Hematopoietic multipotent progenitor cell treated with erythropoietin and hydrocortisone succinate and interleukin-3 and kit ligand, for 6 days (in vitro differentiated cells): ENCODE measurements at places on chromosomes 16 and 17.

DNA sequence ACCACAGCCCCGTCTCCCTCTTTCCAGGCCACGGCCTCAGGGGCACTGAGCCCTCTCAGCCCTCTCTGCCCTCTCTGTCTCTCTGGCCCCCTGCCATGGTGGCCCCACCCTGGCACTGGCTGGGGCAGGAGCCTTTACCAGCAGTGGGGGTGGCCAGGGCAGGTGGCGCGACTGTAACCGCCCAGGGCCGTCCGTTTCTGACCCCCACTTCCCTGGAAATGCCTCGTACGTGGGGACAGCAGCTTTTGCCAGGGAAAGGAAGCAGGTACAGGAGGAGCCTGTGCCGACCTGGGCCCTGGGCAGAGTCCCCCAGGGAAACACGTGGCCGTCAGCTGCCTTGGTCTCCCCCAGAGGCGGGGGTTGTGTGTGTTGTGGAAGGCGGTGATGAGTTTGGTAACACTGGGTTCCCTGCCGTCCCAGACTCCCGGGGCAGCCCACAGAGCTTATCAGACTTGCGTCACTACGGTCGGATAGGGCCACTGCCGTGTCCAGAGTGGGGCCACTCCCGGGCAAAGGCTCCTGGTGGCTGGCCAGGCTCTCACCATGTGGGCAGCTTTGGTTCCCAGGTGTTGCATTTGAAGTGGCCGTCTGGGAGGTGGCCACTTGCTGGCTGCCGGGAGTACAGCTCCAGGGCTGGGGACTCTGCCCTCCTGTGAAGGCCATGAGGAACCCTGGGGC lies 249.3 kb upstream of the CIBAR2 start:
- no peak for DNase-seq

- no peak for DNase-seq
Observed at GRCh38 chr16:10765772-10766171, 22.1 kb downstream of the NUBP1 start.

DNA sequence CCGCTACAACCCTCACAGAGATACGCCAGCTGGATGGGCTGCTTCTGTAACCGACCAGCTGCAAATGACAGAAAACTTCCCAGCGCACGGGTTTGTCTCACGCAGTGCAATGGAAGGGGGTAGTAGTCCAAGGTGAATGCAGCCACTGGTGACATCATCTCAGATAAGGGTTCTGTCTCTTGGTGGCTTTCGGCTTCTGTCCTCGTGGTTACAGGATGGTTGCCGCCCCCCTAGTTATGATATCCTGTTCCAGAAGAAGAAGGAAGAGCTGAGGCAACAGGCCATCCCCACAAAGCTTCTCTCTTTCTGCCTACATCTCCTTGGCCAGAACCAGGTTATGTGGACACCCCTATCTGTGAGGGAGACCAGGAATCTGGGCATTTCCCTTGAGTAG lies 40.3 kb upstream of the BAHCC1 start:
- peak; percentile 51 for DNase-seq

DNA sequence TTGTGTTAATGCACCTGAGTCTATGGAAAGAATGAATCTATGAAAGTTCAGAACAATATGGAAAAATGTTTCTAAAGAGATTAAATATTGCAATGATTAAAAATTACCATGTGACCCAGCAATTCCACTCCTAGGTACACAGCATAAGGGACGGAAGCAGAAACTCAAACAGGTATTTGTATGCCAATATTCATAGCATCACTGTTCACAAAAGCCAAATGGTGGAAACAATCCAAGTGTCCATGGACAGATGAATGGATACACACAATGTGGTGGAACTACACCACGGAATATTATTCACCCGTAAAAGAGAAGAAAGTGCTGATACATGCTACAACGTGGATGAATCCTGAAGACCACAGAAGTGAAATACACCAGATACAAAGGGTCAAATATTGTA lies 37.7 kb downstream of the VPS53 start:
- DNase-seq = no peak

DNA sequence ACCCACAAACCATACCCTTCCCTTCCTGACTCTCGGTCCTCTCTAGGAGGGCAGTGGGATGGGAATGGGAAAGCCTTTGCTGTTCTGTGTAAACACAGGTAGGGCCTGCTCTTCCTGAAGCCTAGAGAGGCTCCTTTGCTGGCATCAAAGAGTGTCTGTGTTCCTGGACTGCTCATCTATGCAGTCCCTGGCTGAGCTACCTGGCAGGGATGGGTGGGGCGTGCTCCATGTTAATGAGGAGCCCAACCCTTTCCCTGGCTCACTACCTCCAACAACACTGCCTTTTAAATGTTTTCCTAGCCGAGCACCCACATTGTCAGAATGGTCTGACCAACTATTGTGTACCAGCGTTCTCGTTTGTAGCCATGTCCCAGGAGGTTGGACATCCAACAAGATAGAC lies 26.6 kb upstream of the NAGLU start:
- no peak for DNase-seq

GRCh38 chr17:31677681-31678080 lies 181.4 kb downstream of the COPRS start:
- no peak for DNase-seq

GRCh38 chr16:53708490-53708889 lies 4.5 kb downstream of the FTO start:
- no peak for DNase-seq

GRCh38 chr16:88900662-88901052 lies 34.2 kb upstream of the PABPN1L start:
- no peak for DNase-seq

DNA sequence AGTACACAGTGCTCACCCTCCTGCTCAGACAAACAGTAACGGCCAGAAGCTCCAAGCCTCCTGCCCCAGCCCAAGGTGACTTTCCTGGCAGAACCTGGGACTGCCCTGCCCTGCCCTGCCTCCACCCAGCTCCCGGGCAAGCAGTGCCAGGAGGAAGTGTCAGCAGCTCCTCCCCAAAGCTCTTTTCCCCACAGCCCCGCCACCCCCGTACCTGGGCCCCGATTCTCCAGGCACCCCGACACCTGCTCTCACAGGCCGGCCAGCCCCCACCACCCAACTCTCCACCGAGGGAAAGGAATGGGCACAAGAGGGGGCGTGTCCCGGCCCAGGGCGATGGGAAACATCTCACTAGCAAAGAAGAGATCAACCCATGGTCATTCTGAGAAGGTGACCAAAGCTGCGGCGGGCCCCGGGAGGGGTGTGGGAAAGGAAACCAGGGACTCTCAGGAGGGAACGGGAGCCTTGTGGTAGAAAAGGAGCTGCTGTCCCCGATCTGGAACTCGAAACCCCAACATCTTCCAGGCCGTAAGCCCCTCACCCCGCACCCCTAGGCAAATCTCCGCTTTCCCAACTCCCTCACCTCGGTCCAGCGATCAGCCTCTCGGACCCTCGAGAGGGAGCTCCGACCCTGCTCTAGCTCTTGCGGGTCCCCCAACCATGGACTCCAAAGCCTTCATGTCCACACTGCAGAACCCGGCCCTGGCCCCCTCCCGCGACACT lies 1.2 kb downstream of the BCAR1 start:
- no peak for DNase-seq

DNA sequence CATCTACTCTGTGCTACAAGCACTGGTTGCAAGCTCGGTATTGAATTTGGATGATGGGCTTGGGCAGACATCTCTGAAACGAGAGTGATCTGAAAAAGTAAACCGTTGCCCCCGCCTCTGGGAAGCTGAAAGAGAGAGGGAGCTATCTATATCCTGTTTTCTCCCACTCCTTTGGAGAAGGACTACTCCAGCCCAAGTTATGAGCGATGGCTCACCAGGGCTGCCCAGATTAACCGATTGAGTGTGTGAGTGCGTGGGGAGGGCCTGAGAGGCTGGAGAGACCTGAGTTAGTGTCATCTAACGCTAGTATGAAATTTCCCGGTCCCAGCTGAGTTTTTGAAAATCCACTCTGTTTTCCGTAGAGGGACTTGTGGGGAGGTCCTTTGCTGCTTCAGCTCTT lies 11.5 kb downstream of the MGAT5B start:
- DNase-seq = no peak

- DNase-seq = peak; percentile 43
Observed at GRCh38 chr16:57688987-57689761, 5.4 kb upstream of the DRC7 start.

DNA sequence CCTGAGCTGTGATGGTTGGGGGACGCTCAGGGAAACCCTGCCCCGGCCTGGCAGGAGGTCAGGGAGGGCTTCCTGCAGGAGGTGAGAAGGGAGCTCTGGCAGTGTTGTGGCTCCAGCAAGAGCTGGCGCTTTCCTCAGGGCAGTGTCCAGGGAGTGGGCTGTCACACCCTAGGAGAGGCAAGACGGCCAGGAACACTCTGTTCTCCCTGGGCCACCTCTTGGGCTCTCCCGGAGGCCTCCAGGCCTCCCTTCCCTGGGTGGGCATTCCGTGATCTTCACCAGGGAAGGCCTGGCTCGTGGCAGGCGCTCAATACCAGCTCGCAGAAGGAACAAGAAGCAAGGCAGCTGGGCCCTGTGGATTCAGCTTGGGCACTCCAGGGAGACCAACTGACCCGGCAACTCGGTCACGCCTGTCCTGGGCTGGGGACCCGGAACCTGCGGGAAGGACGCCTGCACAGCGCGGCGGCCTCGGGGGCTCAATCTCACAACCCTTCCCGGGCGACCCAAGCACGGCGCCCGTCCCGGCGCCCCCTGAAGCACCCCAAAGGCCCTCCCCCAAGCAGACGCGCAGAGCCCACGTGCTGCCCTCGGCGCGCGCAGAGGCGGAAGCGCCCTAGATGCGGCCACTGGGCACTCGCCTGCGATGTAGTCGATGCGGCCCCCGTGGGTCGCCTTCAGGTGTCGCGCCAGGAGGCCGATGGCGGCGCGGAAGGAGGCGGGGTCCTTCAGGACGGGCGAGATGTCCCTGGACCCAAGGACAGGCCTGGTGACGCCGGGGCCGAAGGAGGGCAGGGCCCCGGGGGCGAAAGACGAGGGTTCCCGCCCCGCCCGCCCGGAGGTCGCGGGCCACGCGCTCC lies 588 bp downstream of the APRT start:
- peak; percentile 91 for DNase-seq

DNA sequence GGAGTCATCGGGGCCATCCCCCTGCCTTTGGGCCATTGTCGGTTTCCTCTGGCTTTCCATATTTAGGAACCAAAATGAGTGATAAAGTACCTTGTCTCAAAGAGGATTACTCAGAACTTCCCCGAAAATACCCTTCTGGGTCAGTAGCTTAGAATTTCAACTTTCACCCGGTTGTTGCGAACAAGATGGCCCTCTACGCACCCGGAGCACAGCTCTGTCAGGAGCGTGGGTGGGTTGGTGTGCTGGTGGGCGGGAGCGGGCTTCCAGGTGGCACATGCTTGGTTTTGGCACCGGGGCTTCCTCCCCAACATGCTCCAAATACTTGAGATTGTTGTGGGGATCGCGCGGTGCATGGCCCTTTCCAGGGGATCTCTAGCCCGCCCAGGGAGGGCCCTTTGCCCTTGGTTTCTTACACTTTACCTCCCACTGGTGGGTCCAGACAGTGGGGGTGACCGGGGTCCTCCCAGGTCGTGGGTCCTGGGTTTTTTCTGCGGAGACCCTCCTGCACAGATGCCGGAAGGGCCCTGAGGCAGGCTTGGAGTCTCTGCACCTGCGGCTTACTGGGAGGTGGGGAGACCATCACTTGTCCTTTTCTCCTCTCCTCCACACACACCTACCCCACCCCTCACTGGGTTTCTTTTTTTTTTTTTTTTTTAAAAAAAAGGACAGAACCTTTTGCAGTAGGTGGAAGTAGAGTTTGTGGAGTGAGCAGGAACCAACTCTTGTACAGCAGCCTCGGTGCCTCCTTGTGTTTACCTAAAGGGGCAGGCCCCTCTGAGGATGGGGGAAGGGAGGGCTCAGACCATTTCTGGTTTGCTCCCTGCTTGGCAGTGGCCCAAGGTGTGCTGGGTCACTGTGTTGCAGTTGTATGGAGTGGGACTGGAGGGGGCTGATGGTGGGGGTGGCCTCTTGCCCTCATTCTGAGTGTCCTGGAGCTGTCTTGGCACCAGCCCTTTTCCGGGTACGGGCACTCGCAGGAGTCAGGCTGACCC lies 142.1 kb downstream of the SEC14L1 start:
- no peak for DNase-seq

DNA sequence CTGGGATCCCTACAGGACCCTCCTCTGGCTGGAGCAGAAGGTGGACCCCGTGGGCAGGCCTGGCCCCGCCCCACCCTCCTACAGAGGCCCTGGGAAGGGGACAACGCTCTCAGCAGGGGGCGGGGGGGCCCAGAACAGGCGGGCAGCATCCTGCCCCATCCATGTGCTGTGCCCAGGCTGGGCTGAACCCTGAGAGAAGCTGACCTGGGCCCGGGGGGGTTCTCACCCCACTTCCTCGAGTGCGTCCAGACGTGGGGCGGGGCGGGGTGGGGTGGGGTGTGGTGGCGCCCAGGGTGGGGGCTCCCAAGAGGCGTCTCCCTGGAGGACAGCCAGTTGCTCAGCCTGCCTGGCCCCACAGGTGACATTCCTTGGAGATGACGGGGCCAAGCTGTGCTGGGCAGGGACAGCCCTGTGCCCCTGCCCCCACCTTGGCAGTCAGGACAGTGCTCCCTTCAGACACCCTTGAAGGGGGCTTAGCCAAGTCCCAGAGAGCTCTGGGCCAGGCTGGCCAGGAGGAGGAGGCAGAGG lies 390 bp upstream of the UNC13D start:
- peak; percentile 75 for DNase-seq
